Prostate gland (tissue), 2 donors: ENCODE measurements at places on chromosomes 1 and 21. TPM values are rescaled to one million over a fixed set of nuclear protein-coding genes. Genes with fewer than 3 reads are reported as not detected.
A peak's percentile ranks its signal among the peaks of the same experiment; 100 is the strongest.

The HCRTR1 gene
- total RNA-seq, result not detected

The NTRK1 gene
- total RNA-seq, result 31.4 TPM

The KLHDC7A gene
- 0.36 TPM for total RNA-seq

The FAM72B gene
- 0.46 TPM for total RNA-seq

The CD5L gene
- not detected for total RNA-seq

The VHLL gene
- total RNA-seq, result not detected

The PPFIA4 gene
- total RNA-seq, result 0.50 TPM

DNA sequence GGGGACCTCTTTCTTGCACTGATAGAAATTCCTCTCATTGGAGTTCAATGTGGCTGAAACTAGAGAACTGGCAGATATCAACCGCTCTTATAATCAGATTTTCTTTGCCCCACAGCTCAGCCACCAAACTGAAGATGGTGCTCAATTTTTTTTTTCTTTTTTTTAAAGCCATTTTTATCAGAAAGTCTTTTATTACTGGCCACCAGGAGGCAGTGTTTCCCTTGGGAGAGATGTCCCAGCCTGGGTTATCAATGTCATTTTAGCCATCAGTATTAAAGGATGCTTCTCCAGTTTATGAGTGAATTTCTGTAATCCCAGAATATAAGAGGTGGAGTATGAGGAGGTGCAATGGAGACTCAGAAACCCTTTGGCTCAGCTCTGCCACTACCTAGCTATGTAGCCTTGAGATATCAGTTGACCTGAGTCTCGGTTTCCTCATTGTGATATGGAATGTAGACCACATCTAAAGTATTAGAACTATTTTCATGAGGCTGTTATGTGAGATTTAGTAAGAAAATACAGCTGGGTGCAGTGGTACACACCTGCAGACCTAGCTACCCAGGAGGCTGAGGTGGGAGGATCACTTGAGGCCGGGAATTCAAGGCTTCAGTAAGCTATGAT is 27.6 kb downstream of the CD244 start:
- peak; percentile 32 for DNase-seq

DNA sequence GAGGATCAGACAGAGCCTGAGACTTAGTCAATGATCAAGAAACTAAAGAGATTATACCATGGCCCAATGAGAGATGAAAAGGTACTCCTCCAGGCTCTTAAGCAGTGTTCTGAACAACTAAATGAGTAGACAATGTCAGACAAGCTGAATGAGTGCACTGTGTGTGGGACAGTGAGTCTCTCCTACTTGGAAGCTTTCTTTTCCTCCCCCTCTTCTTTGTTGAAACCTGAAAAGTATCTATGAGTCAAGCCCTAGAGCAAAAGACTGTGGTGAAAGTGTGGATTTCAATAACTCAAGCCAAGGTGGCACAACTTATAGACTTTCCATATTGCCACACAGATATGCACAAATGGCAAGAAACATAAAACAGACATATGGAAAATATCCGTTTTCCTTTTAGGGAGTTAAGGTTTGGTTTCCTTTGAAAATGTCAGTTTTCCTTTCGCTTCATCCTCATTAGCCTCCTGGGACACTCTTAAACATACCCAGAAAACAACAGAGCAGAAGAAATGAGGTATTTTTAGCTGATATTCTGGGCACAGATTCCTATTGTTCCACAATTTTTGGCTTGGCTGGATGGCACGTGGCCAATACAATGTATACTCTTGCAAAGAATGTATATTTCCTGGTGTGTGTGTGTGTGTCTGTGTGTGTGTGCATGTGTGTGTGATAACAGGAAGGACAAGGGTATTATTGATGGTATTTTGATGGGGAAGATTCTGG is 96.6 kb downstream of the LMX1A start:
- no peak for DNase-seq

GRCh38 chr1:27604579-27605299 is 795 bp upstream of the AHDC1 start:
- DNase-seq, result no peak

- DNase-seq, result no peak
Observed at GRCh38 chr1:153509729-153510354, 25.9 kb downstream of the S100A6 start.

DNA sequence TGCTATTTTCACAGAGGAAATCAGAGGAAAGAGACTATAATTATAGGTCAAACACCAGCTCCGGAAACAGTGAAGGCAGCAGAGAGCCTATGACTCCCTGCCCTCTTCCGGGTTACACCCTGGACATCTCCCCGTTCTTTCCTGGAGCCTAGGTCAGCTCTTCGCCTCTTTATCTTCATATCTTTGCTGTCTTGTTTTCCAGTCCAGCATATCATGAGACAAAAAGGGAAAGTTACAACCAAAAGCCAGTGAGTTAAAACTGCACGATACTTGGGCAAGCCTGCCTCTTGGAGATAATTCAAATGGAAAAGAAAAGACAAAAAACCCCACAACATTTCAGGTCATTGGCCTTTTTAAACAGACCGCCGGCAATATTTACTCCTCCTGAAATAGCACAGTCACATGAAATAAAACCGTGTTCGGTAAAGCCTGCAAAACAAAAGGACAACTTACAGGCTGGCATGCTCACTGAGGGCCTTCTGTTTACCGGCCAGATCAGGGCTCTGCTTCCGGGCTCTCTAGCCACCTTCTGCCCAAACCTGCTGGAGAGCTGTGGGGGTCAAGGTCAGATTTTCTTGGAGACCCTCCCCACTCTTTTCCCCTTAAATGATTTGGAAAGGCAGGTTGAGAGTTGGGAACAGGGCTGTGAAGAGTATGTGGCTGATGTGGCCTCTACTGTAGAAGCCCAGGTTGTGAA is 42.8 kb upstream of the PPP2R5A start:
- DNase-seq, result peak; percentile 33

DNA sequence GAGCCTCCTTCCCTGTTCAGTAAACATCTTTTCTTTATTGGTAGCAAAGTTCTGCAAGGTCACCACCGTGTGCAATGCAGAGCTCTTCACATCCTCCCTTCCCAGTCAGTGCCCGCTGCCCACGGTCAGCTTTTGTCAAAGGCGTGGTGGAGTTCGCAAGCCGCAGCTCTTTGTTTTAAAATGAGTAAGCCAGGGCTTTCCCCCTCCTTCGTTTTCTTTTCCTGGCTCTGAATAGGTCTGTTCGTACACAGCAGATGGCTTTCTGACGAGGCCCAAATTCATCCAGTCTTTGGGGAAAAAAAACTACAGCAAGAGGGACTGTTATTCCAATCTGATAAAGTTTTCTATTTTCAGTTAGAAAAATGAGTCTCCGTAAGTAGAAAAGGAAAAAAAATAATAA is 153.2 kb downstream of the LRIG2 start:
- DNase-seq, result no peak

- DNase-seq, result no peak
Observed at GRCh38 chr1:28973596-28974421, 59.4 kb downstream of the EPB41 start.

DNA sequence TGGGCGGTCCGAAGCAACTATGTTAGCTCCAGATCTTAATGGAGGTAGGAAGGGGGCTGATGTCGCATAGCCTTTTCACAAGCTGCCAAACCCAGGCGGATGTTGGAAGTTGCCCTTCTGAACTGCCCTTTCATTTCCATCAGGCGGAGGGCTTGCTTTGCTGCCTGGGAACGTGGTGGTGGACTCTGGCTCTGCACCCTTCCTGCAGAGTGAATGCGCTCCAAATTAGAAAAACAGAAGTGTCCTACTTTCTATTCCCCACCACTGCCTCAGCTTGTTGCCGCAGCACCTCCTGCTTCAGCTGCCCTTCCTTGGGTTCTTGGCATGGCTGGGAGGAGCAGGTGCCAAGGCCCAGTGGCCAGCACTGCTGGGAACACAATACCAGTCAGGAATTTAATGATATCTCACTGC is 60.6 kb downstream of the AK4 start:
- no peak for DNase-seq

DNA sequence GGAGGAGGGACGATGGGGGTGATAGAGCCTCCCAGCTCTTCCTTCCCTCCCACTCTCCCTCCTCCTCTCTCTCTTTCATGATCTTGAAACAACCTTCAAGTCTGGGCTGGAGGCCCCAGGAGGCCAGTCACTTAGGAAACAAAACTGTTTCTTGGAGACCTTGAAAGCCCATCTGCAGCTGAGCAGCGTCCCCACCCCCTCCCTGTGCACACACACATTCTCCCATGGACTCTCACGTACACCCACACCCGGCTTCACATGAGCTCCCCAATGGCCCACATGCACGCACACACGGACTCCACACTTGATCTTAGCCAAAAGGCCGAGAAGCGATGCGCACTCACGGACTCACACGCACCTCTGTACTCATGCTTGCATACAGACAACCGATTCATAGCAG is 3.2 kb upstream of the ATP1A2 start:
- no peak for DNase-seq

DNA sequence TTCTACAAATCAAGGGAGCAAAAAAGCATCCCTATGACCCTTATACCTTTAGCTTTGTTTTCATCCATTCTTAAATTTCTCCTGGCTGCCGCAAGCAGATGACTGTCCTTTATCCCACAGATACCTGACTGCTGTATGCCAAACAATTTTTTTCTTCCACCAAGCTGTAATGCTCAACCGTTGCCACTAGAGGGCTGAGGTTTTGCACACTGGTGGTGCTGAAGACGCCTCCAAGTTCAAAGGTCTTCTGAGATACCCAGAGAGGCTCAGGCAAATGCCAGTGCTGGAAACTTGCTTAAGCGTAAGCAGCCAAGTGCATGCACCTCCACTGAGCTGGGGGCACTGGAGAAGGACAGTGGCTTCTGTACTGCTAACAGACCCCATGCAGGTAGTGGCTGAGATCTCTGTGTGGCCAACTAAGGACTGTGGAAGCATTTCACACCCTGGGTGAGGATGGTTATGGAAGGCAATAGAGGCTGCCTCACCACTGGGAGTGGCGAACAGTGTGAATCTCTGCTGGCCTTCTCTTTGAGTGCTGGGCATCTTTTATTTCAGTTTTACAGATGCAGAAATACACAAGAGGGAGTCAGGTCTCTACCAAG is 28.5 kb downstream of the CNIH3 start:
- DNase-seq, result peak; percentile 17

- DNase-seq, result no peak
Observed at GRCh38 chr1:87296206-87296605, 32.5 kb upstream of the LMO4 start.

DNA sequence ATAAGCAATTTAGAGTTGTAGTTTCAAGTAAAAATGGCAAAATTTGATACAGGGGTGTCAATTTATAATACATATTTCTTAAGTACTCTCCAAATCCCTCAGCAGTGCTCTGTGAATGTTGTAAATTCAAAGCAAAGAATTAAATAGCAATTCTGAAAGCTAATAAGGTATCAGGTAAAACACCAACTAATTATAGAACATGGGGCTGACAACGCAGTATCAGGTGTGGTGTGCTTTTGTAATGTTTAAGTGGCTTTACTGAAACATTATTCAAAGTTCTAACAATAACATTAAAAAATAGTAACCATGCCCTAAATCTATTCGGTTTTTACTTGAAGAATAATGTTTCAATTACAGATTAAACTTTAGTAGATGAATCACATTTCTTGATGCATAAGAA is 1271.2 kb upstream of the ADGRL2 start:
- DNase-seq, result no peak

DNA sequence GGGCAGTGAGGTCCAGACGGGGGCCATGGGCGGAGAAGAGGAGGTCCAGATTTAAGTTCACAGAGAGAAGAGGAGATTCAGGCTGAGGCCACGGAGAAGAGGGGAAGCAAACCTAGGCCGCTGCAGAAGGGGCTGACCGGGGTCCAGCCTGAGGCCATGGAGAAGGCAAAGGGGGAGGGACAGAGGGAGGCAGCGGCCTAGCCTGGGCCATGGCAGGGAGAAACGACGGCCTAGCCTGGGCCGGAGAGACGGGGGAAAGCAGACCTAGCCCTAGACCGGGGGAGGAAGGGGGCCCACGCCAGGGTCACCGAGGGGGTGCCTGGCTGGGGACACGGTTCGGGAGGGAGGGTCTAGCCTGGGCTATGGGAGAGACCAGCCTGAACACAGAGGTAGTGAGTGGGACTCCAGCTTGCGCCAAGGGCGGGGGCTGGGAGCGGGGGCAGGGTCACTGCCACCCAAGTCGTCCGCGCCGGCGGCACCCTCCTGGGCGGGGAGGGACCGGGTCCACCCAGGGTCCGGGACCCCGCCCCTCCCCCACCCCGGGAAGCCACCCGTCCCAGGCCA is 459 bp downstream of the CAPZB start:
- DNase-seq, result no peak
